ENCODE measurements at places on chromosomes 5 and 9.

DNA sequence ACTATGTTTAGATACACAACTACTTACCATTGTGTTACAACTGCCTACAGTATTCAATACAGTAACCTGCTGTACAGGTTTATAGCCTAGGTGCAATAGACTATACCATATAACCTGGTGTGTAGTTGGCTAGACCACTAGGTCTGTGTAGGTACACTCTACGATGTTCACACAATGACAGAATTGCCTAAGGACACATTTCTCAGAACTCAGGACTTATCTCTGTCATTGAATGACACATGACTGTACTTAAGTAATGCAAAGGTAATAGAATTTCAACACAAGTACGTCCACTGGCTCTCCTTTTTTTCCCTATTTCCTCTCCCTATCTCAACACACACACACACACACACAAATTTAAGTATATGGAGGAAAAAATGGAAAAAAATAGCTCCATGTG lies 385.6 kb downstream of the CTNND2 start:
- no peak for DNase-seq

DNA sequence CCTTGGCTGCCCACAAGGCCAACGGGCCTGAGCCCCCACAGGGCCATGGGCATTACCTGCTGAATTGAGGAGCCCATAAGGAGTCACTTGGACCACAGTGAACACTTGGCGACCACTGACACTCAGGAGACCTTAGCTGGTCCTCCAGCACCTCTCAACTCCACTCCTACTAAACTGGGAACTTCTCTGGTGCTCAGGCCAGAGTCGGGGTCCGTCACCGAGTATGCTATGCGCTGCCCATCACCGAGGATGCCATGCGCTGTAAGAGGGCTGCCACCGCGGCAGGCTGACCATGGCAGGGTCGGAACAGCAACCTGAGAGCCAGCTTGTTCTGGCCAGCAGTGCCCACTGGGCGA lies 600 bp upstream of the SQSTM1 start:
- DNase-seq = no peak

GRCh38 chr5:140242890-140243585 lies 59.9 kb downstream of the PFDN1 start:
- no peak for DNase-seq

- DNase-seq = peak; percentile 30
Observed at GRCh38 chr5:122312591-122313406, 762 bp downstream of the SNCAIP start.

DNA sequence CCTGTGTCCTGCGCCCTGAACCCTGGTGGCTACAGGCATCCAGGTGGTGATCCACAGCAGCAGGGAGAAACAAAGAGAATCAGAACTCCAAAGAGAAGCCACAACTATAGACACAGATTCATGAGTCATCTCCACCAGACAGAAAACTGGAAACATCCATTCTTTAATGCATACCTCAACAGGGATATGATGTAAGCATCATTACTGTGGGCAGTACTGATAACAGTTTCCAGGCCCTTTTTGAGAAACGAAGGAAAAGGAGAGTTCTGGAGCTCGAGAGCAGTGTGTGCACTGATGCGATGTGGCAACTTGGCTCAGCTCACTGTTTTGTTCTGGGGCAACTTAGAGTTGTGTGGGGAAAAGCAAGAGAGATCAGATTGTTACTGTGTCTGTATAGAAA lies 215.6 kb upstream of the ADAMTS16 start:
- no peak for DNase-seq

DNA sequence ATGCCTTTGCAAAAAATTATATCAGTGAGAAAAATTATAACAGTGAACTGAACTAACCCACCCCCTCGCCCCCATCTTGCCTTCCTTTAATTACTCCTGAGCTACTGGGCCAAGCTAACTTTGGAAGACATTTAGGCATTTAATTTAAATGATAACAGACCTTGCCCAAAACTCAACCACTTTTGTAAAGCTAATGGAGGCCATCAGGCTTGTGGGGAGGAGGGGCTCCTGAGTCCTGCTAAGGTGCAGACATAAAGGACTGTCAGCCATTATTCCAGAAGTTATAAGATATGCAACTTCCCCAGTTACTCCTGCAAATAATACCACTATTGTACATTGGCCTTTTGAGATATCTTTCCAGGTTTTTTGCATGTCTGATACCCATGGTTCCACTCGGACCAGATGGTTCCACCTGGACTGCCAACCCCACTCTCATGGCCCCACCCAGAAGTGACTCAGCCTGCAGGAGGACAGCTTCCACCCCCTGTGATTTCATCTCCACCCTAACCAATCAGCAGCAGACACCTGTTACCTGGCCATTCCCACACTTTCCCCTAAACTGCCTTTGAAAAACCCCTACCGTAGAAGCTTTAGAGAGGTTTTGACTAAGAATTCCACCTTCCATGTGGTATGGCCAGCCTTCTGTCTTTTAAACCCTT lies 805.4 kb upstream of the CDH6 start:
- no peak for DNase-seq

- no peak for DNase-seq
Observed at GRCh38 chr5:18967637-18968036, 1020.4 kb downstream of the CDH18 start.

DNA sequence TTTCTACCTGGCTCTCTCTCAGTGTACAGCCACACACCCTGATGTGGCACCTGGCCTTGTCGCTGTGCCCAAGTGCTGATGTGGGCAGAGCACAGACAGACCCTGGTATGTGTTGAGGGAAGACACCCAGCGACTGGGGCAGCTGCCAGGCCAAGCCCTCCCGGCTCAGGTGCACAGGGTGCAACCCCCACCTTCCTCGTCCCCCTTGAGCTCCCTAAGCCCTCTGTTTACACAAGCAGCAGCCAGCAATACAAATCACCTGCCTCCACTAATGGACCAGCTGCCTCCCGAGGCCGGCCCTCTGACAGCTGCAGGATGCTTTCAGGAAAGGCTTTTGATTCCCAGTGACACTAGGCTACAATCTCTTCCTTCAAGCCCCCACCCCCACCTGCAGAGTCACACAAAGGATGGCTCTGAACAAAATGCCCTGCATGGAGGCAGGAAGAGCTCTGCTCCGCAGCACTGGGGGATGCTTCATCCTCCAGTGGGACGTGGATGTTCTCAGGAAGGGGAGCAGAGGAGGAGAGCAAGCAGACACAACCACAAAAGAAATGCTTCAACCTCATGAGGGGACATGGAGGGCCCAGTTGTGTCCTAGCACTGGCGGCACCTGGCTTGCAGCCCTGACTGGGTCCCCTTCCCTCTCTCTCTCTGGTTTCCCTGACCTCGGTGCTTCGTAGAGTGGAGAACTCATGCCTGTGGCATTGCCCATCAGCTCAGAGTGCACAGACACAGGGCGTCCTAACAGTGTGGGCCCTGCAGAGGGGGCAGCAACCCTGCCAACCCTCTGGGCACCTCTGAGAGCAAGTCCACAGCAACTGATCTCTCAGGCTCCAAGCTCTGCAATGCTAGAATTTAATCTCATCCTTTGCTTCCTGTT lies 140.8 kb downstream of the BARX1 start:
- no peak for DNase-seq

GRCh38 chr9:121240472-121241135 lies 27.4 kb upstream of the GSN start:
- DNase-seq = peak; percentile 38

- DNase-seq = peak; percentile 77
Observed at GRCh38 chr5:16461782-16462181, 3.8 kb downstream of the ZNF622 start.

GRCh38 chr5:172771439-172772111 lies 580 bp upstream of the DUSP1 start:
- peak; percentile 60 for DNase-seq

- peak; percentile 75 for DNase-seq
Observed at GRCh38 chr5:134600600-134600999, 32.0 kb downstream of the SAR1B start.

DNA sequence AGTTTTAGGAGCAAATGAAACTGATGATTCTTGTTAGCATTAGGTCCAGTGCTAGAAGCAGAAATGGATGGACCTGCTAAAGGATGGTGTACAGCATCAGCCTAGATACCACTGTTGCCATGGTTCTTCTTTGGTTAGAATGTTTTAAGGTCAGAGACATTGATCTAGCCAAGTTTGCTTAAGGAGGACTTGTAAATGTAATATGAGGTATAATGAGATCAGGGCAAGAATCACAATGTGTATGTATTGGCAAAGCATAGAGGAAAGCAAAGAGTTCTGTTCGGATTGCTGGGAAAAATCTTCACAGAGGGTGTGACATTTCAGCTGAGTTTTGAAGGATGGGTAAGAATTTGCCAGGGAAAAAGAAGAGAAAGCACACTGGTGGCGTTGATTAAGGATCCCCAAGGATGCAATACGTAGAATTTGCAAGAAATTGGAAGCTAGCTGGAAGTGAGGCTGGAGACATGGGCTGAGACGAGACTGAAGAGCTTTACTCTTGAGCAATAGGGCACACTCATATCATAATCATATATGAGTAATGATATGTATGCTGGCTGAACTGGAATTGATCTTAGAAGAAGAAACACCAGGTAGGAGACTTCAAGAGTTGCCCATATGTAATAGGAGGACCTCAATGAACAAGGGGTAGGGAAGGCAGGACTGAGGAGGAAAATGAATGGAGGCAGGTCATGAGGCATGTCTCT lies 102.0 kb downstream of the ZNF462 start:
- no peak for DNase-seq

DNA sequence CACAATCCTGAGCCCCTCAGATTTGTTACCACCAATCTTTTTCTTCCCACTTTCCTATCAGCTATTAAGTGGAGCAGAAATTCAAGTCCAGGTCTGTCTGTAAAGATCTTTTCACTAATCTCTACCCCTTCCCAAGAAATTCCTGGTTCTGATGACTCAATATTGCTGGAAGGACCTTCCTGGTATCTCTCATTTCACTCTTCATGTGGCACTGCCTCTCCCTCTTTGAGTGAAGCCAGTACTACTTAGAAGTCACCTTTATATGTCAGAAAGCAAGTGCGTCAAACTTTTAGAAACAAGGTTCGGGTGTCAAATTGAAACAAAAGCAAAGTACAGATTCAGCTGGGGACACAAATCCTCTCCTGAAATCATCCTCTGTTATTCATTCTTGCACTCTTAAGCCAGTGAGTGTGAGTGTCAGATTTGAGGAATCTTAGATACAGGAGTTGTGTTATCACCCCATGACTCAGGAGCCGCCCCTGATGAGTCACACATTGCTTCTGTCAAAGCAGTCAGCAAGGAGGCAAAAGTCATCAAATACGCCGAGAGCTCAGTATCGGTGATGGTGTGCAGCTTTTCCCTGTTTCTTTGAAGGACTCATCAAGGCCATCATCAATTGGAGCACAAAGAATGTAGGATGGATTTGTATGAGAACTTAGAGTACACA lies 313.0 kb downstream of the CETN3 start:
- peak; percentile 88 for DNase-seq

DNA sequence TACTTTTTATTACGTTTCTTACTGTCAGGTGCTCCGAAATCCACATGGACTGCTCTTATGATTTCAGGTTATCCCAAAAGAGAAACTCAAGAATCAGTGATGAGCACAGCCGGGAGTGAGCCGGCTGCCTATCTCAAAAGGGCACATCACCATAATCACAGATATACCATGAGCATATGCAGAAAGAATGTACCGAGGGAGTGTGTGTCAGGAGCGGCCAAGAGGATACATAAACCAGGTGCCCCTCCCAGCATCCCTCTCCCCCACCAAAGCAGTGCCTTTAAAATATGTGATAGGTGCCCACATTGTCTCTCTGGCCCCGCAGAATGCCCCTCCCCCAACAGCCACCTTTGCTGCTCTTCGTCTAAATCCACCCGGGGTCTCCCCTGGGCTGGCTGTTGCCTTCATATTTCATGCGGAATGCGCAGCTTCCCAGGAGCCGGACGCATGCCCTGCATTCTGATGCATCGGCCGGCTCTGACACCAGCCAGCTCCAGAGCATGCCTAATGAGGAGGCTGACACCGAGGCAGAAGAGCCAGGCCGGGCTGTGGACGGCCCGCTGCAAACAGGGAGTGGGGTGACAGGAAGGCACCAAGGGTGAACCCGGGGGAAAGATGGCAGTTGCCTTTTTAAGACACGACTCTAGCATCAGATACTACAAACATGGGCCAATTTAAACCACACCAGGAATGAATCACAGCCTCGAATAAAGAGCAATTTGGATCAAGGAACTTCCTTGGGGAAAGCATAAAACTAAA lies 652.3 kb downstream of the BNC2 start:
- DNase-seq = peak; percentile 32

DNA sequence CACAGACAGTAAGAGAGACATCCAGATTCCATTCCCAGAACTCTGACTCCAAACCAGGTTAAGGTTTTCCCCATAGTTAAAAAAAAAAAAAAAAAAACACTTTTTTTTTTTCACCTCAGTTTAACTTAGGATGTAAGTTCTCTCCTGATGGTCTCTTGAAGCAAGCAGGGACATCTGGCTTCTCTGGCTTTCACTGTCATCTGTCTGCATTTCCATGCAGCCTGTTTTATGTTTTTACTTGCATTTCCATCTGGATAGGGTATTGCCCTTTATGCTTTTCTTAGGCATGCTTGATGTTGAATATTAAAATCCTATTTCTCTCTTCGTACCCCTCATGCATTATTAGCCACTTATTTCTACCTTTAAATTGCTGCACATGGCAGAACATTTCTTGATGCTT lies 135.3 kb upstream of the WWC1 start:
- DNase-seq = no peak

- DNase-seq = no peak
Observed at GRCh38 chr5:95770830-95771708, 39.9 kb downstream of the RHOBTB3 start.

DNA sequence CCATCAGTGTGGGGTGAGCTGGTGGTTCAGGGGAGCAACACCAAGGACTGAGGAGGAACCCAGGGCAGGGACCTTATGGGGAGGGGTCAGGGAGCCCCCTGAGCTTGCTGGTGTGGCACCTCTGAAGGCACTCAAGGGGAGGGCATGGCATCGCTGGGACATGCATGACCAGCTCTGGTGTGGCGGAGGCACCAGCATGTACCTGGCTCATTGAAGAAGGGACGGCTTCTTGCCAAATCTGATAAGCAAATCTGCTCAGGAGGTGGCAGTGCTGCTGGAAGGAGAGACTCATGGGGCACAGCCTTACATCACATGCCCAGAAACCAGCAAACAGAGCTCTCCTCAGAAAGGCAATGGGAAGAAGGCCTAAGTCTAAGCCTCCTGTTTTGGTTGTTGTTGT lies 421.8 kb downstream of the SEMA5A start:
- DNase-seq = no peak

- no peak for DNase-seq
Observed at GRCh38 chr9:26234865-26235264, 556.6 kb upstream of the TUSC1 start.

- DNase-seq = no peak
Observed at GRCh38 chr9:31774571-31774970, 609.9 kb upstream of the ACO1 start.

DNA sequence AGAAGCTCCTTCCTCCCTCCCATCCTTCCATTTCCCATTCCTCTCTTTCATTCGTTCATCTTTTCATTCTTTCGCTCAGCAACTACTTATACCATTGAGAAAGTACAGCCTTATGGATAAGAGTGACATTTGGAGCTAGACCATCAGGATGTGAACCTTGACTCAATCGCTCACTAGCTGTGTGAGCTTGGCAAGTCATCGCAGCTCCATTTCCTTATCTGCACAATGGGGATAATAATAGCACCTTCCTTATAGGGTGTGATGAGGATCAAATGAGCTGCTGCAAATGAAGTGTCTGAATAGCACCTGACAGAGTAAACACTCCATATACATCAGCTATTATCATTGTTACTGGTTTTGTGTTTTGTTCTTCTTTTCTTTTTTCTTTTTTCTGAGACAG lies 28.1 kb upstream of the SYNPO start:
- no peak for DNase-seq
